Gastrocnemius medialis (tissue), 4 donors: ENCODE measurements at places on chromosomes 6 and 20.

DNA sequence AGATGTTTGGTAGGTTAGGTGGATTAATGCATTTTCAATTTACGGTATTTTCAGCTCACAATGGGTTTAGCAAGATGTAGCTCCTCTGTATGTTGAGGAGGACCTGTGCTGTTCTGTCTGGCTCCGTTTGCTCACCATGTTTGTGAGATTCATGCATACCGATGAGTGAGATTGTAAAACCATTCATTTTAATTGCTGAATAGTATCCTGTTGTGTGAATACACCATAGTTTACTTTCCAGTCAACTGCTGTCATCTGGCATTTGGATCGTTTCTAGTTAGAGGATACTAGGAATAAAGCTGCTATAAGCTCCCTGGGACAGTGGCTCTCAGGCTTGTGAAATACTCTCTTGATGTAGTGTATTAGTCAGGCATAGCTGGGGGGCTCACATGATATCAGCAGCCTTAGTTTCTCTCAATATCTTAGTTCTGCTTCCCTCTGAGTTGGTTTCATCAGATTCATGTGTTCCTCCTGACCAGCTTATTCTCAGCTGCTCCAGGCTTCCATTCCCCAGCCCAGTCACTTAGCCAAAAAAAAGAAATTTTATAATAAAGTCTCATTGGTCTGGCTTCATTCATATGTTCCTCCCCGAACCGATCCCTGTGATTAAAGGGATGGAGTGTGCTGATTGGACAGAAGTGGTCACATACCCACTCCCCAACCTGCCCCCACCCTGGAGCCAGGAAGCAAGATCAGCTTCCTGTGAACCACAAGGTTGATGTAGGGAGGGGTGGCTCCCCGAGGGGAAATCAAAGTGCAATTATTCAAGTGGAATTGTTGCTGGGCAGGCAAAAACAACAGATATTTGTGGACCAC, 10.9 kb upstream of the B4GALT5 start:
- peaks cover 9% of the 10 kb centered on the region for H3K4me1 ChIP-seq
- DNase-seq, result peak; percentile 24
- H3K27ac ChIP-seq, result peak overlapping the region; percentile 48
- H3K27me3 ChIP-seq, result no peaks in the 10 kb centered on the region

DNA sequence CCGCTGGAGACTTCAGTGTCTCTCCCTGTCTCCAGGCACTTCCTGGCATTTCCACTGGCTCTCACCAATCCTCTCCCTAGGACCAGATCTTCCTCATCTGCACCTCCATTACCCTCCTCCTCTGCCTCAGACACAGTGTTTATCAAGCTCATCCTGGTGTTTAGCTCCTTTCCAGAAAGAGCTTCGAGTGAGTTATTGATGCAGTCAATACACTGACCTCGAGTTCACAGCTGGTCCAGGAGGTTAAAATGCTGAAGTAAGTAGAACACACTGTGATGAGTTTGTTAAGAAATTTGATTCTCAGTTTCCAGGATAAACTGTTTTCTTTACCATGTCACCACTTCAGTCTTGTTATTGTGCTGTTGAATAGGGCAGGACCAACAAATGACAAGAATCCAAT, 42.1 kb upstream of the ARMC2 start:
- peaks cover 24% of the 10 kb centered on the region for H3K4me1 ChIP-seq
- DNase-seq, result no peak
- H3K36me3 ChIP-seq, result no peaks in the 10 kb centered on the region
- H3K4me3 ChIP-seq, result no peak overlapping the region
- H3K27ac ChIP-seq, result no peak overlapping the region

DNA sequence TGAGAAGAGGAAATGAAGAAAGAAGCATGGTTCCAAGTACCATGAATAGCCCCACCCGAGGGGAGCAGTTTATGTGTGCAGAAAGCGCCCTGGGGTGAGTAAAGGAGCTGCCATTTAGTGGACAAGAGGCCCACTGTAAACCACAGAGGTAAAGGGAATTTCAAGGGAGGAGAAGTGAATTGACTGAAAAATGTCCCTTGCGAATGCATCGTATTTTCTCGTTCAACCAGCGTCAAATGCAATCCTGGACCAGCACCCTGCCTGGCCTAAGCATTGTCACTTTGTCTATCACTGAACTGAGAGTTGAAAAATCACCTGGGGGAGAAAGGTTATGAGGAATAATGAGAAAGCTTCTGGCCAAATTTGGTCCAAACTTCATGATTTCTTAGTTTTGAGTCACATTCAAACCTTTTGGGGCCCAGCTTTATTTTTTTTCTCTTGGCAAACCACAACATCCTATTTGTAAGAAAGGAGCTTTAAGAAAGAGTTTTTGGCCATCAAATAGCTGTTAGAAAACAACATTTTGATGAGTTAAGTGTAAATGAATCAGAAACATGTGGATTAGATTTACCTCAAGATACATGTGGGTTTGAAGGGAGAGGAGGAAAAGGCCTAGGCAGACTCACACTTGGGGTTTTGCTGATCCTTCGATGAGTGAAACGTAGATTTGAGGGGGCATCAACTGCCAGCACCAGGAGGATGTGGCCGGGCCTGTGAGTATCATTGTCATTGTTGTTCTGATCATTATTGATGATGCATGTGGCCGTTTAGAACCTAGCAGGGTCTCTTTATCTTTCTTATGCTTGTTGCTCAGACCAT, 214.0 kb downstream of the CLIC5 start:
- no peaks in the 10 kb centered on the region for H3K4me1 ChIP-seq
- H3K27me3 ChIP-seq, result no peaks in the 10 kb centered on the region
- no peak overlapping the region for H3K27ac ChIP-seq
- DNase-seq, result no peak
- H3K4me3 ChIP-seq, result no peak overlapping the region
- H3K36me3 ChIP-seq, result no peaks in the 10 kb centered on the region

DNA sequence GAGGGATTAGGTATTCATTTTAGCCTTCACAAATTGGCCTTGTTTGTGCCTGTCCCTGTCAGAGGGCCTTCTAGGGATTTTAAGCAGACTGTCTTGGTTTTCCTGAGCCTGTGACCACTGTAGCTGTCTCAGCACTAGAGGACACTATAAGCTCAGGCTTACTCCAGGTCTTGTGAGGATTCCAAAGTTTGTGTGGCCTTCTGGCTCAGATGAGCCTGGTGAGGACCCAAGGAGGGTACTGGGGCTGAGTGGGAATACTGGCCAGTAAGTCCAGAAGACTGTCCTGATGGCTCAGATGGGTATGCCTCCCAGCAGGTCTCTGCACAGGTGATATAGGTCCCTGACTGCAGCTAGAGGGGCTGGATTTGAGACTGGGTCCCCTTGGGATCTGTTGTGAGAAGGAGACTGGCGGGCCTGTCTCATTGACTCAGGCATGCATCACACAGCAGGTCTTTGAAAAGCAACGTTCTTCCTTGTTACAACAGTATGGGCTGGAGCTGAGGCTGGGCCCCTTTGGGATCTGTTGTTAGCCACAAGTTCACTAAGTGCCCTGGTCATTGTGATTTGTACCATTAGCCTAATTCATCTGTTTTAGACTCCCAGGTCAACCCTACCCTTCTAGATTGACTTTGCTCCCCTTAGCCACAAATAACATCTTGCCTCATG, 26.3 kb upstream of the TFB1M start:
- no peaks in the 10 kb centered on the region for H3K36me3 ChIP-seq
- DNase-seq, result no peak
- no peak overlapping the region for H3K27ac ChIP-seq
- no peaks in the 10 kb centered on the region for H3K4me1 ChIP-seq
- no peaks in the 10 kb centered on the region for H3K27me3 ChIP-seq
- no peak overlapping the region for H3K4me3 ChIP-seq

DNA sequence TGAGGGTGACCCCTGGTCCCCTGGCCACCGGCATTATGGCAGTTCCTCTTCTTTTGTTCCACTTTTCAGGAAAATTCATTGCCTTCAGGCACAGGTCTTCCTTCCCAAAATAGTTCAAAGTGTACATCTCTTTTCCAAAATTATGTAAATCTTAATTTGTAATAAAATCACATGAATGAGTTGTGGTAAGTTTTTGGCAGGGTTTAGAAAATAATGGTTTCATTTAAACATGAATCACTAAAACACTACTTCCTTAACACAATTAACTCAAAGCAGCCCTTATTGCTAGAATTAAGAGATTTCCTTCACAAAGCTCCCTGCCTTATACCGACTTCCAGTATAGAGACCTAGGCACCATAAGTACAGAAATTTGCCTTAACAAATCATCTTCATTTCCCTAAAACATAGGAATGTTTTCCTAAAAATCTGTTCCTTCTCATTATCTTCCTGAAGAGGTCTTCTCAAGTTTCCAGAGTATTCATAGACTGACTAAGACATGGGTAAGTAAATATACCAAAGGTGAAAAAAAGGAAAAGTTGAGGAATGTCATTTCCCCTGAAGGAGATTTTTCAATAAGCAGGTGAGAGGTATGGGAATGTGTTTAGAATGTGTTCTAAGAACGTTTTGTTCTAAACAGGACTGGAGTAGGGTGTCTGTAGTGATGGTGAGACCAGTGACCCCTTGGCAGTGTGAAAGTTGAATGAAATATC, 148.2 kb upstream of the CITED2 start:
- no peak for DNase-seq
- H3K27me3 ChIP-seq, result no peaks in the 10 kb centered on the region
- H3K4me3 ChIP-seq, result no peak overlapping the region
- peaks cover 2% of the 10 kb centered on the region for H3K4me1 ChIP-seq
- no peak overlapping the region for H3K27ac ChIP-seq
- no peaks in the 10 kb centered on the region for H3K36me3 ChIP-seq

GRCh38 chr6:143321491-143322086, 128.9 kb downstream of the ADAT2 start:
- no peaks in the 10 kb centered on the region for H3K36me3 ChIP-seq
- no peak overlapping the region for H3K4me3 ChIP-seq
- no peaks in the 10 kb centered on the region for H3K4me1 ChIP-seq
- DNase-seq, result no peak
- H3K27ac ChIP-seq, result no peak overlapping the region
- H3K27me3 ChIP-seq, result no peaks in the 10 kb centered on the region

DNA sequence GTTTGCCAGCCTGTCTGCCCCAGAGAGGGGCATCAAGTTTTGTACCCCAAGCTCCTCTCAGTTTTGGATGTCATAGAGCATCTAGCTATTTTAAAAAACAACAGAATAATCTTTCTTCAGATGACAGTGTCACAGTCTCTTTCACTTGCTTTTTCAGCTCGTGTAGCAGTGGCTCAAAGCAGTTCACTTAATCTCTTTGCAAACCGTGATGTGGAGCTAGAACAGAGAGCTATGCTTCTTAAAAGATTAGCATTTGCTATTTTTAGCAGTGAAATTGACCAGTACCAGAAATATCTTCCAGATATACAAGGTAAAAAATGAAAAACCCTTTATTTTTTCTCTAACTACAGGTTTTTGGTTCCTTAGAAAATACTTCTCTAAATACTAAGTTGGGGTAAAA, 37.3 kb downstream of the PGM3 start:
- no peak for DNase-seq
- no peaks in the 10 kb centered on the region for H3K36me3 ChIP-seq
- no peaks in the 10 kb centered on the region for H3K27me3 ChIP-seq
- no peaks in the 10 kb centered on the region for H3K4me1 ChIP-seq
- H3K27ac ChIP-seq, result no peak overlapping the region
- H3K4me3 ChIP-seq, result no peak overlapping the region

GRCh38 chr6:116556065-116556464, 2.5 kb downstream of the CALHM4 start:
- peaks cover 28% of the 10 kb centered on the region for H3K4me1 ChIP-seq
- no peak overlapping the region for H3K4me3 ChIP-seq
- peak overlapping the region; percentile 20 for H3K27ac ChIP-seq
- no peak for DNase-seq
- no peaks in the 10 kb centered on the region for H3K36me3 ChIP-seq

- no peak for DNase-seq
- H3K4me1 ChIP-seq, result no peaks in the 10 kb centered on the region
- no peaks in the 10 kb centered on the region for H3K27me3 ChIP-seq
- H3K36me3 ChIP-seq, result no peaks in the 10 kb centered on the region
These were observed 203.3 kb upstream of the PLCB4 start for GRCh38 chr20:8865636-8866035.
